ENCODE measurements at places on chromosomes 12 and 14. TPM values are rescaled to one million over a fixed set of nuclear protein-coding genes. Genes with fewer than 3 reads are reported as not detected.

SLCO1C1 gene
- 0.10 TPM for total RNA-seq

AQP5 gene
- total RNA-seq, result not detected

TSHR gene
- not detected for total RNA-seq

ACSS3 gene
- total RNA-seq, result not detected

MIPOL1 gene
- total RNA-seq, result 1.4 TPM

L3HYPDH gene
- 50.9 TPM for total RNA-seq

TULP3 gene
- 20.7 TPM for total RNA-seq

FOXN4 gene
- 0.12 TPM for total RNA-seq

SERPINA9 gene
- not detected for total RNA-seq

NRIP2 gene
- not detected for total RNA-seq

LGR5 gene
- total RNA-seq, result not detected

BDKRB2 gene
- total RNA-seq, result 3.4 TPM

ZNF891 gene
- total RNA-seq, result 0.39 TPM

SLC2A3 gene
- total RNA-seq, result 5.2 TPM
